CD4-positive, alpha-beta T cell treated with Interleukin-4 for 4 hours (primary cell): ENCODE measurements at places on chromosomes 5 and 9.

DNA sequence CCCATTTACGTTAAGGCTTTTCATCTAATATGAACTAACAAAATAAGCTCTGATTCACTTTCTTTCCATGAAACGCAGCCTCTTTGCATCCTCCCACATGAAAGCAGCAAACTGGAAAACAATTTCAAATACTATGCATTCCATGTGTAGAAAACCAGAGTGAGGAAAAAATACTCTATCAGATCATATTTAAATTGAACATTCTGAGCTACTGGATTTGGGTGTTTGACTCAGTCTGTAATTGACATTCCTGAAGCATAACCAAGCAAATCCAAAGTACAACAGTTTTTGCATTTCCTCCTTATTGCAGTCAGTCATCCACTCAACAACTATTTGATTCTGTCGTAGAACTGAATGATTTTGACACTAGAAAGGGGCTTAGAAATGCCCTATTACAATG is 399.1 kb upstream of the NMUR2 start:
- DNase-seq: no peak

DNA sequence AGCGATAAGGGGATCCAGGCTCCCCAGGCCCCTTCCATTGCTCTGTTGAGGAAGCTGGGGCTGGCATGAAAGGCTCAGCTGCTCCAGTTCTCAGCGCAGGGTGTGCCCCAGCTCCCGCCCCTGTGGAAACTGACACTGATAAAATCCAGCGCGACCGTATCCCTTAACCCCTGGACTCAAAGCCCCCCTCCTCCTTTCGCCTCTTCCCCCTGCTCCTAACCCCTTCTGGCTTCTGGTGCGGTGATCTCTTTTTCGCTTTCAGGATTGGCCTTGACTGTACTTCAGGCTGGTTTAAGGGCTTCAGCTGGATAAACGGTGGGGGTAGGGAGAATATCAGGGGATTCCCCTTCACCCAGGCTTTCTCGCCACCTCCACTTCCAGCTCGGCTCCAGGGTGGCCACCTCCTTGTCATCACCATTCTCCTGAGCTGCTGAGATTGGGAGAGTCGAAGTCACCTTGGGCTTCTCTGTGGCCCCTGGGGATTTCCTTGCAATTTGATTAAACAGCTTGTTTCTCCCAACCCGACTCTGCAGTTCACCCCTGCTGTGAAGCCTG is 843 bp downstream of the BSPRY start:
- no peak for DNase-seq

DNA sequence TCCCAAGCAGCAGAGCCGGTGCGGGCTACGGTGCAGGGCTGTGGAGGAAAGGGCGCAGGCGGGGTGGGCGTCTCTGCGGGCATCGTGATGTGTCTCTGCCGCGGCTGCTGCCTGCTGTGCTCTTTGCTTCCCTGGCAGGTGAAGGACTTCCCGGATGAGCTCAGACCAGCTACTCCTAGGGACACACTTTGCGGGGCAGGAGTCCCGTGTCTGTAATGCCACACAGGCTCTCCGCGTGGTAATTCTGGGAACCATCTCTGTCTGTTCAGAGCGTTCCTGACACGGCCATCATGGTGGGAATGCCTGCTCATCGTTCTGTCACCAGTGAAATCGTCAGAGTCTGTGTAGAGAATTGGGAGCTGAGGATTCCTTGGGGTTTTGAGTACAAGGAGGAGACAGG is 235.5 kb downstream of the FANCC start:
- DNase-seq: no peak

- no peak for DNase-seq
Measured at GRCh38 chr5:130331332-130331731, 427.1 kb downstream of the CHSY3 start.

GRCh38 chr5:113221294-113222176 is 213.3 kb downstream of the TSSK1B start:
- DNase-seq: no peak

DNA sequence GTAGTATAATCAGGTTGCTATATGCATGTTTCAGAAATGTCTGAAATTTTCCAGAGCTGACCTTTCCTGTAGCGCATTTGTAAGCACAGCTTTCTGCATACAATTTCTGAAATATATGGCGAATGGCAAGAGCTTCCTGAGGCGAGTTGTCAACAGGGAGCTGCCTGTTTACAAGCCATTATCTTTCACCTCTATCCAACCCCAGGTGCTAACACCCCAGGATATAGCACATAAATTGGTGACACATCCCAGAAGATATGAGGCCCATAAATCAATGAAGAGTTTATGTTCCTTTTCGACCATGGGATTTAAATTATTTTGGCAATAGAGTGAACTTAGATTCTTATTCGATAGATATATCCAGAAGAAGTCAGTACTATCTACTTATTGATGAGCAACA is 379.8 kb downstream of the KDM4C start:
- DNase-seq: no peak

- DNase-seq: no peak
Measured at GRCh38 chr5:9423571-9423970, 122.3 kb downstream of the SEMA5A start.

DNA sequence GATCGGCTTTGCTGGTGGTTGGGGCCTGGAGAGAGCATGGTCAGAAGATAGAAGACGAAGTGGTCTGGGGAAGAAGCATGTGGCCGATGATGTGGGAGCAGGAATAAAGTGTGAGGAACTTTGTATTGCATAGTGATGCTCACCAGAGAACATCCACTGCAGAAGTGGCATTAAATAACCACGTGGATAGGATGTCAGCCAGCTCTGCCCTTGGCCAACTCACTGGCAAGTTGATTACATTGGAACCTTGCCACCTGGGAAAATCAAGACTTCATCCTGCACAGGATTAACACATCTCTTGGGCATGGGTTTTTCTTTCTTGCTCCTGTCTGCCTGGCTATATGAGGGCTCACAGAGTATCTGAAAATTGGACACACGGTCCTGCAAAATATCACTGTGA is 217.4 kb downstream of the DMRT2 start:
- no peak for DNase-seq

- no peak for DNase-seq
Measured at GRCh38 chr5:147626464-147626863, 116.6 kb upstream of the DPYSL3 start.

DNA sequence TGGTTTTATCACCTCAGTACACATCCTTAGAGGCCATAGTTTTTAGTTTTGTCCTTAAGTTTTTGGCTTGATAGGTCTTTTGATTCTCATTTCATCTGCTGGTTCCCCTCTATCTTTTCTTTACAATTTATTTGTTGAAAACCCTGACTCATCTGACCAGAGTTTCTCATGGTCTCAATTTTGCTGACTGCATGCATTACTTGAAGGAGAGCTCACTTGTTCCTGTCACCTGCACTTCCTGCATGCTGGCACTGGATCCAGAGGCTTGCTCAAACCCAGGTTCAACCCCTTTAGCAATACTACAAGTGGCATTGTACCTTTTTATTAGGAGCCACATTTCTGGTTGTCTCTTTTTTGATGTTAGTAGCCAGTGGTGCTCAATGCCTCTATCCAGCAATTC is 26.7 kb downstream of the FBXO10 start:
- no peak for DNase-seq

DNA sequence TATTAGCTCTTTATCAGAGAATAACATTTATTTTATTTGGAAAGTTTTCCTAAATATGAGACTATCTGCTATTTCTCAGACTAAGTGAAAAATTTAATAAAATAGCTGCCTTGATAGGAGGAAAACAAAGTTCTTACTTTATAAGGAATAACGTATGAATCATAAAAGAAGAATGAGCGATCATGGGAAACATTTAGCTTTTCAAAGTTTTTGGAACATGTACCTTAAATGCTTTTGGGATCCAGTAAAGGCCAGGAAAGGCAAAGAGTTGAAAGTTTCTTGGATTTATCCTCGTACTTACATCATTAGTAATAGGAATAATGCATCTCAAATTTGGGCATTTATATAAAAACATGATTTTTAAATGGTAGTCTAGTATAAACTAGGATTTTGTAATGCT is 19.4 kb downstream of the OGN start:
- no peak for DNase-seq

DNA sequence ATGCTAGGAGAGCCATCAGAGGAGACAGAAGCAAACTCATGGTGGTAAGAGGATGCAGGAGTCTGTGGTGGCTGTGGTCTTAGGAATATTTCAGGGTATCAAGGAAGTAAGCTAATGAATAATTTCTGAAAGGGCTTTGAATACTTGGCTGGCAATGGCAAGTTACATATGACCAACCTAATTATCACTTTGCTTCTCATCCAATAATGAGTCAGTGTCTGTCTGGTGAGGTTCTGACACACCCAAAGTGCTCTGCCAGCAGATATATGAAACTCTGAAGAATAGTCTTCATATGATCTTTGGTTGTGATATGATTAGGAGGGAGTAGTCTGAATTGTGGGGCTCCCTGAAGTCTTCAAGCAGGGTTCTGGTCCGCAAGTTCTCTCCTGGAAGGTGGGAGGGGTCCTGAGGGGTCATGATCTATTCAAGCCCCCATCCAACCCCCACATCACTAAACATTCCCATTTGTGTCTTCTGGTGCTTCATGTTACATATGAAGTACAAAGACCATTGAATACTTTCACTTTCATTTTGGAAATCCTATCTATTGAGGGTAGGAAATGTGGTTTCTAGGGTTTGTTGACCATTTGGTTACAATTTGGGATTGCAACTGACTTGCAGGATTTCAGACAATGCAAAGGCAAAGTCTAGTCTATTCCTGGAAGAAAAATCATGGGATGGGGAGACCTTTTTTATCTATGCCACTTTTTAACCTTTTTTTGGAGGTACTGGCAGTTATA is 199.9 kb upstream of the CDKN2B start:
- peak; percentile 33 for DNase-seq

- peak; percentile 87 for DNase-seq
Measured at GRCh38 chr5:39256477-39257235, 37.3 kb upstream of the FYB1 start.

- DNase-seq: no peak
Measured at GRCh38 chr9:136793086-136793946, 2.2 kb downstream of the TMEM141 start.

GRCh38 chr5:163885117-163885516 is 379.7 kb downstream of the MAT2B start:
- DNase-seq: no peak

DNA sequence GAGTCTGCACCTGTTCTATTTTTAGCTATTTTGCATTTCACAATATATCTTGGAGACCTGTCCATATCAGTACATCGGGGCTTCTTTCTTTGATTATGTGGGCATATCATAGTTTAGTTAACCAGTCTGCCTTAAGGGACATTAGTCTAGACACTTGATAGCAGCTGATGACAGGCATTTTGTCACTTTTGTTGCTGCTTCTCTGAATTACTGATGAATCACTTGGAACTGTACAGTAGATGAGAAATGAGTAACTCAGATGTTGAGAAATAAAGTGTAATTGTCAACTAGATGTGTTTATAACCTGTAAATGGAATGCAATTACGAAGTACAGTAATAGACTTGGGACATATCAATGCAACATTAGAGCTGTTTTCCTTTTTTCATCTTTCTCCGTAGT is 7.1 kb downstream of the ZFP2 start:
- no peak for DNase-seq

DNA sequence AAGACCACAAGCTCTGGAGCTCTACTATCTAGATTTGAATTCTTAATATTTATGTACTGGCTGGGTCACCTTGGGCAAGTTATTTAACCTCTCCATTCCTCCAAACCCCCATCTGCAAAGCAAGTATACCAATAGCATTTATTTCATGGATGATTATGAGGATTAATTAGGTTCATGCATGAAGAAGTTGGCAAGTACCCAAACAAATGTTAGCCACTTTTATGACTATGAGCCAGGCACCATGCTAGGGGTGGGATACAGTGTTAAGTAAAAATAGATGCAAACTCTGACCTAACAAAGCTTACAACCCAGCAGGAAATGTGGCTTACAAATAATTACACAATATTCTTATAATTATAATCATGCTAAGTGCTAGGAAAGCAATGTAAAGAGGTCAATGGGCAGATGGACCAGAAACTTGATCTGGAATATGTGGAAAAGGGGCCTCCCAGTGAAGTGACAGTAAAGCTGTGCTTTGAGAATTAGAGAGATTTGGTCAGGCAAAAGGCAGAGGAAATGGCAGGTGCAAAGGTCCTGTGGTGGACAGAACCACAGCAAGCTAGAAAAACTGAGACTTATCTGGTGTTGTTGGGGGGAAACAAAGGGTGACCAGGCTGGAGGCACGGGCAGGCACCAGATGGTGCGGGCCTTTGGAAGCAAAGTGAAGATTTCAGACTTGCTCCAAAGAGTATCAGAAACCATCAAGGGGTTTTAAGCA is 525.2 kb upstream of the TRPC7 start:
- DNase-seq: no peak

DNA sequence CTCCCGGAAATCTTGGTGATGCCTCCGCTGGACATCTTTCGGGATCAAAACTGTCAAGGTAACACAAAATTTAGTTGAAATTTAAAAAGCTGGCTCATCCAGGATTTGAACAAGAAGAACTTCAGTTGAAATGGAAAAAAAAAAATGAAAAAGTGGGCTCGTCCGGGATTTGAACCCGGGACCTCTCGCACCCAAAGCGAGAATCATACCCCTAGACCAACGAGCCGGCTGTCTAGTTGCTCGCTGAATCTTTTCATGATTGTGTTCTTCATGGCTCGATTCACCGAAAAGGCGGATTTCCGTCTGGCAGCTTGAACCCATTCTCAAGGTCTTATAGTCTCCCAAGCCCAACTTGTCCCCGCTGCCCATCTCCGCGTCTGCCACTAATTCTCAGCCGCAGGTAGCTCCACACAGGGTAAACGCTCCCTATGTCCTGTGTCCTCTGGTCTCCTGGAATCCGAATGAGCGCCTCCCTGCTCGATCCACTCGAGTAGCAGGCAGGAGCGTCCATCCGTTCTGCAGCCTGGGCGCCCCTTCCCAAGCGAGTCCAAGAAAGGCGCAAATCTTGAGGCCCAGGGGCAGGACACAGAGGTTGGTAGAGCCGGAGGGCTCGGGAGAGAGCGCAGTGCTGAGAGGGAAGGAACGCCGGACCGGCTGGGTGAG is 16.2 kb downstream of the TRIM7 start:
- DNase-seq: peak; percentile 78

DNA sequence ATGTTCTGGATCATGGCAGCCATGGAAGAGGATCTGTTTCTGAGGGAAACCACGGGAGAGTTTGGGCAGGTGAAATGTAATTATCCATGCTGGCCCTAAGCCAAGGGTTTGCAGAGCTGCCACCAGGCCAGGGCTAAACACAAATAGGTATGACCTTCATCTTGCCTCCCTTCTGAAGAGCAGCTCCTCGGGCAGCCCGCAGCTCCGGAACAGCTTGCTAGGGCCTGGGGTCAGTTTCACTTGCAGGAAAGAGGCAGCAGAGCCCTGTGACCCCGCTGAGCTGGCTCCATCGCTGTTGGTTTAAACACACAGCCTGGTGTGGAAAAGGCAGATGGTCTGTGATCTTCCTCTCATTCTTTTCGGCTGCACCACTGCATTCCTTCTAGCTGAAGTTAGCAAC is 141.4 kb downstream of the TMEM38B start:
- DNase-seq: no peak

- no peak for DNase-seq
Measured at GRCh38 chr5:170582644-170583330, 79.0 kb downstream of the KCNIP1 start.

GRCh38 chr5:95804736-95805539 is 17.6 kb downstream of the GLRX start:
- DNase-seq: no peak
